ENCODE measurements at places on chromosomes 1 and 21.

DNA sequence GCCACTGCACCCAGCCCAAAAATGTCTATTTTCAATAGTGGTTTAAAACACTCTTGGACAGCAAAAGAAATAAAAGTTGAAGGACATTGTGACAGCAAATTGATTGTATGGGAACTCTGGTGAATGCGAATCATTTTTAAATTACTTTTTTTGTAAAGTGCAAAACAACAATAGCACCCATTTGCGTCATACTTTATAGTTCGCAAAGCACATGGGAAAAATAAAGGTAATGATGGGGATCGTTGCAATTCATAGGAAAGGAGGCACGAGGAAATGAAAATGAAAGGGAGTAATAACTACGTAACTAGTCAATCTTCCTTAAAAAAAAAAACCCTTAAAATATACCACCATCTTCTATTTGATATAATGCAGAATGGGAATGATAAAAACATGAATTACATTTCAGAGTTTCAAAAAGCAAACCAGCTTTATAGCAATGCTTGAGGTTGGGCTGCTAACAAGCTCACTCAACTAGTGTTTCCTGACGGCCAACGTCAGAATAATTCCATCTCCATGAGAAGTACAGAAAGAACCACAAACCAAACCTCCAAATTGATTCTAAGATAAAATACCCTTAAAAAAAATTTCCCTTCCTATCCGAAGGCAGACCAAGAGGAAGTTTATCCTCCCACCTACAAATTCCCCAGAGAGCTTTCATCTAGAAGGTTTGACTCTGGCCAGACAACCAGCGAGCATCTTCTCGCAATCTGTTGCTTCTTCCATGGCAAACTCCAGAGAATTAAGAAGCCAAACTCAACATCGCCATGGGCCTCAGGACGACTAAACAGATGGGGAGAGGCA lies at the start of gene EDARADD:
Gene EDARADD (plus strand): TSS at position 606 of the 801 bp plus-strand sequence. CDS start 159 bp downstream, at position 765.
- DNase-seq: no peak

DNA sequence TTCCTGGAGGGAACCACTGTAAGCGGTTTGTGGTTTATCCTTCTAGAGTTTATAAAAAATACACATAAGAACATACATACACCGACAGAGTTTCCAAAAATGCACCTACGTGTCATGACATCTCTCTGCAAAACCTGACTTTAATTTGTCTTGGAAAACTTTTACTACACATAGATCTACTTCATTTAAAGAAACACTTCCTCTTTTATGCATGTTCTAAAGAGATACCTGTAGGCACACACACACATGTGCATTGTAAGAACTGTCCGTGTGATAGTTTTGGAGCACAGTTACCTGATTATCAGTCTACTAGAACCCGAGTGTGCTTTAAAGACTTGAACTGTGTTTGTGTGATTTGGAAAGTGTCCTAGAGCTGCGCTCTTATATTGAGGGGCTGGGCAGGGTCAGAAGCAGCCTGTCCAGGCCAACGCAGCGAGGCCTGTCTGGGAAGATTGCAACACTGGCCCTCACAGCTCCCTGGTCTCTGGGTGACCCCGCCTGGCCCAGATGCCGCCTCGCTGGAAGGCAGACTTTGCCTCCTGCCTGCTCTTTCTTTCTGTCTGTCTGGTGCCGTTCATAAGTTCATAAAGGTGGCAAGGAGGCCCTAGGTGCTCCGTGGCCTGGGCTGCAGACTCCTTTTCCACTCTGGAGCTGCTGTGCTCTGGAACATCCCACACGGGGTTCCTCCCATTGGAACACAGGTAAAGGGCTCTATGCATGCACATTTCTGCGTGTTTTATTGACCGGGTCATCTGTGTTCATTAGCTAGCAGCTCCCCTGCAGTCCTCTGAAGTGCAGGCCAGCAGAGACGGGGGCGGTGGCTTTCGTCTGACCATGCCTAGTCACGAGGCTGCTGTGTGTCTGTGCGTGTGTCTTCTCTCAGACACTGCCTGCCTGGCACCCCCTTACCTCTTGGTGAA lies 46.3 kb downstream of the AGPAT3 start:
- no peak for DNase-seq

- DNase-seq: no peak
Measured at GRCh38 chr1:72060466-72061245, 221.7 kb downstream of the NEGR1 start.

- no peak for DNase-seq
Measured at GRCh38 chr1:43250351-43250761, 19.4 kb upstream of the TMEM125 start.

- DNase-seq: peak; percentile 64
Measured at GRCh38 chr1:7940745-7941436, at the start of gene TNFRSF9. TNFRSF9 (minus strand) TSS chr1:7940839; CDS start chr1:7939994, 845 bp downstream.

- no peak for DNase-seq
Measured at GRCh38 chr1:226466296-226466695, 58.4 kb upstream of the PARP1 start.

DNA sequence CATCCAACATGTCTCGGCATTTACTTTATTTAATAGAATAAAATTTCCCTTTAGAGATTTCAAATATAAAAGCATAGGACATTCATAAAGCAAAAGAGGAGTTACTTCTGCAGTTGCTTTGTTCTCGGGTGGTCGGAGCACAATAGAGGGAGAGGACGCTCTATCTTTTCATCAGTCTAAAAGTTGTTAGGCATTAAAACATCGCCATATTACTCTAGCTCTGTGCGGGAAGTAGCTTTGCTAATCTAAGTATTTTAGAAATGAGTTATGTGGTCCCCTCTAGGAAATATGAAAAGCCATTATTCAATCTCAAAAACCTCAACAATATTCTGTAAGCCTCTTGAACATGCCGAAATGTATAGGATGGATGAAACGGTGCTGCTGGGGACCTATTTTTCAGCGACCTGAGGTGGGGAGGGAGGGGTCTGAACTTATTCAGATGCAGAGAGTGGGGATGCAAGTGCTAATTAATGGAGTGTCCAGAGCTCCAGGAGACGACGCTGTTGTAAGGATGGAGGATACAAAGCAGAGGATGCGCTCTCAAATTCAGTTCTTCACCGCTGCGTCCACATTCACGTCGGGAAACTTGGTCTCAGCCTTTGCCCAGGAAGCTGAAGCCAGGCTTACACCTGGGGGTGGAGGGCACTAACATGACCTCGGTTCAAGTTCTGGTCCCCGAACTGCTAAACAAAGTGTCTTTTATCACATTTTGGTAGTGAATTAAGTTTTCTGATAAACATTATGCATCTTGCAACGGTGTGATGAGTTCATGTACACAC lies 6.3 kb downstream of the CDKN2C start:
- DNase-seq: no peak

DNA sequence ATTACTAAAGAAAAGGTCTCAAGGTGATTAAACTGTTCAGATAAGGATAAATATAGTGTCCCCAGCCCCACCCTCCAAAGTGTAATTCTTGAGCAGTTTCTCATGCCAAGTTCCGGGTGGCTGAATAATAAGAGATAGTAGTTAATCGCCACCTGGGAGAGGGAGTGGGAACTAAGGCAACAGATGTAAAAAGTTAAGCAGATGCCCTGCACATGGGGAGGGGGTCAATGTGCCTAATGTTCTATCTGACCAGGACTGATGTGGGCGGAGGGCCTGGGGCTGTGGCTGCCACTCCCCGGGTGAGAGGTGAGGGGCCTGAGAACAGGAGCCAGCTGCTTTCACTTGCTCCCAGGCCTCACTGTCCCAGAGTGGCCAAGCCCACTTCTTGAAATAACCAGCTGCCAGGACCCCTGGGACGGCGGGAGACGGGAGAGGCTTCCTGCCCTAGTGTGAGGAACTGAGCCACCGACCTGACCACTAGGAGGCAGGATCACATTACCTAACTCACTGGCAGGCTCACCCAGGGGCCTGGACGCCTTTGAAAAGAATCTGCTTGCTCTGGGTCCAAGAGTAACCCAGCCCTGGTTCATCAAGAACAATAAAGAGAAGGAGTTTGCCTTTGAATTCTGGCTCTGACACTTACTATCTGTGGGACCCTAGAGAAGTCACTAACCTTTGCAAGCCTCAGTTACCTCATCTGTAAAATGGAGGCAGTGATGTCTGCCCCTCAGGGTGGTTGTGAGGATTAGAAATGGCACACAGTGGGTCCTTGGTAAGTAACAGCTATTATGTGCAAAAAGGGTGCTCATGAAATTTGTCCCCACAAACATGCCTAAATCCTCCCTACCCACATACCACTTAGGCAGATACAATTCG lies 179.2 kb downstream of the ATG4C start:
- no peak for DNase-seq

DNA sequence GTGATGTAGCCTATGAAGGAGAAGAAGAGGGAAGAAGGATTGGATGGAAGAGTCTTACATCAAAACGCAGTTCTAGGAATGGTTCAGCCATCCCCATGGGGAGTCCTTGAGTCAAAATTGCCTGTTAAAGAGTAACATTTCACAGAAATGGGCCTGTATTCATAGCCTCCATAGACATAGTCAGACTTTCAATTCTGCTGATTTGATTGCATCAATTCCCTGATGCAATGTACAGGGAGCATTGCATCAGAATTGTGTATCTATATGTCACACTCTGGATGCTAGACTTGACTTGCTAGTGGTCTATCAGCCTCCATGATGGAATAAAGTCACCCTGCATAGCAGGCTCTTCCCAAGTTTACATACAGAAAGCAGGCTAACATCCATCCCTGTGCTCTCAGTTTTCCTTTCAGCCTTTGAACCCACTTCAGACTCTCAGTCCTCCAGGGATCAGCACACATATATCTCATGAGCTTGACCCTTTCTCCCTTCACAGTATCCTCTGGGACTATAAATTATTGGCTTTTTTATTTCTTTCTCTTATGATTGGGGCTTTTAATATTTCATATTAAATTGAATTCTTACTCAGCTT lies 1111.7 kb upstream of the B3GALT2 start:
- DNase-seq: no peak

GRCh38 chr1:111032295-111032897 lies 68.7 kb upstream of the LRIF1 start:
- no peak for DNase-seq

DNA sequence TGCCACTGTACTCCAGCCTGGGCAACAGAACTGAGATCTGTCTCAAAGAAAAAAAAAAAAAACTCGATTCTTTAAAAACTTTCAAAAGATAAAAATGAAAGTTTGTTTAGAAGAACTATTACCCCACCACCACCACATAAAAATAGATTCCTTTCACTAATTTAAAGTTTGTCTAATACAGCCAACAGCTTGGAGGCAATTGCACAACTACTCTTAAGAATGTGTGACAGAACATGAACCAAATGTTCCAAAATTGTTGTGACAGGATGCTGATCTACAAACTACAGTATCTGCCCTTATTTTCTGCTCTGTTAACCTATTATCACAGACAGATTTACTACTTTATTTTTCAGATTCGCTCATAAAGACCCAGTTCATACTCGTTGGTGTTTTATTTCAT lies 5.5 kb upstream of the TGFBR3 start:
- DNase-seq: no peak

GRCh38 chr1:29259802-29260441 lies 23.6 kb downstream of the PTPRU start:
- no peak for DNase-seq

GRCh38 chr1:16925635-16926490 lies 4.1 kb downstream of the CROCC start:
- no peak for DNase-seq

DNA sequence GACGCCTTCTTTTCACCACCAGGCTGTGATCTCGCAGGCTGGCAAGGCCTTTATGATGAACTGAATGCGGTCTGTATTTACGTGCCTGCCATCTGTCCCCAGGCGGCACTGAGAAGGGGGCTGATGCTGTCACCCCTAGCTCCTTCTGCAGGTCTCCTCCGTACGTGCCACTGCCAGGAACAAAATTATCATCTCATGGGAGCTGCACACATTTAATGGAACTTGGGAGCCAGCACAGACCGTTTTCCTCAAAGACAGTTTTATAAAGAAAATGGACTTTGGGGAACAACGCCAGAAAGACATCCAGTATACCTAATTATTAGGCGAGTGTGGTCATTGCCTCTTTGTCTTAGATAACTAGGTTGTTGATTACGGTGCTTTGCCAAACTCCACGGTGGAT lies 434.5 kb downstream of the KIF26B start:
- DNase-seq: no peak

GRCh38 chr1:102800406-102800805 lies 307.9 kb downstream of the COL11A1 start:
- no peak for DNase-seq

- DNase-seq: no peak
Measured at GRCh38 chr1:143735764-143736461, 235.9 kb downstream of the FAM72C start.

DNA sequence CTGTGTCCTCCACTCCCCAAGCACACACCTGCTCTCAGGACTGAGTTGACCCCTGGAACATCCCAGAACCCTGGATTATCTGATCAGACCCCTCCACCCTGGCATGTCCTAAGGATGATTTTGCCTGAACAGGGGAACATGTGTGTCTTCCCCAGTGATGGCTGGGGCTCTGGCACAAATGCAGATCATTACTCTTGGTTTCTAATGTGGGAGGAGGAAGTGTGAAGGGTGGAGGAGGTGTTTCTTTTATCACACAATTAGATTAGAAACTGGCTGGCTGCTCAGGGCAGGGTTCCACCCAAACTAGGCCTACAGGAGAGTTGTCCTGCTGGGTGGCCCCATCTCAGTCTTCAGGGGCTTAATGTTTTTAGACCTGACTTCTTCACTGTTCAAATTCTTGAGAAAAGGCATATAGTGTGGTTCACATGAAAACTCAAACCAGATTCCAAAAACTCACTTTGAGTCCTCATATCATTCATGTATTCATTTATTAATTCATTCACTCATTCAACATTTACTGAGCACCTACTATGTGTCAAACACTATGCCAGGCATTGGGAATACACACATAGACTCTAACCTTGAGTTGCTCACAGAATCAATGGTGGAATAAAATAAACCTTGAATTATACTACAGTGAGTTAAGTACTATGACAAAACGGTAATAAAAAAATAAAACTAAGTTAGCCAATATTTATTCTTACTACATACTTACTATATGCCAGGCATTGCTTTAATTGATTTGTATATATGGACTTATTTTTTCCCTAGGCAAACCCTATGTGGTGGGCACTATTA lies 221.8 kb upstream of the JUN start:
- DNase-seq: no peak

- DNase-seq: no peak
Measured at GRCh38 chr1:221583465-221583864, 158.4 kb downstream of the DUSP10 start.

DNA sequence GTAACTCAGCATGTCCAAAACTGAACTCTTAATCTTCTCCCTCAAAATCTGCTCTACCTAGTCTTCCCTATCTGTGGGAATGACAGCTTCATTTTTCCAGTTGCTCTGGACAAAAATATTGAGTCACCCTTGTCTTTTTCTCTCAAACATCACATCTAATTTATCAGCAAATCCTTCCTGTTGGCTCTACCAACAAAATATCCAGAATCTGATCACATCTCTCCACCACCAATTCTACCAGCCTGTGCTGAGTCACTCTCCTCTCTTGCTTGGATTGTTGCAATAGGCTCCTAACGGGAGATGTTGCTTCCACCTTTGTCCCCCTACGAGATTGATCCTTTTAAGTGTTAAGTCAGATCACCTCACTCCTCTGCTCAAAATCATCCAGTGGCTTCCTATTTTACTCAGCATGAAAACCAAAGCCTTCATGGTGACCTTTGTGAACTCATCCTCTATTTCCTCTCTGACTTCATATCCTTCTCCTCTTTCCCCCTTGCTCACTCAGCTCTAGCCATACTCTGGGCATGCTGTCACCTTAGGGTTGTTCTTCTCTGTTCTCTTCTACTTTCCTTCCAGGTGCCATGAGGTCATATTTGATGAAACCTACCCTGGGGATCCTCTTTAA lies 21.5 kb upstream of the SMYD2 start:
- DNase-seq: no peak

GRCh38 chr1:84298684-84299535 lies 2.6 kb upstream of the SAMD13 start:
- peak; percentile 14 for DNase-seq
